ENCODE measurements at places on chromosomes 16 and 17. TPM values are rescaled to one million over a fixed set of nuclear protein-coding genes. Genes with fewer than 3 reads are reported as not detected.

- DNase-seq: no peak
Measured at GRCh38 chr17:82864713-82865248, 25.0 kb upstream of the ZNF750 start.

DNA sequence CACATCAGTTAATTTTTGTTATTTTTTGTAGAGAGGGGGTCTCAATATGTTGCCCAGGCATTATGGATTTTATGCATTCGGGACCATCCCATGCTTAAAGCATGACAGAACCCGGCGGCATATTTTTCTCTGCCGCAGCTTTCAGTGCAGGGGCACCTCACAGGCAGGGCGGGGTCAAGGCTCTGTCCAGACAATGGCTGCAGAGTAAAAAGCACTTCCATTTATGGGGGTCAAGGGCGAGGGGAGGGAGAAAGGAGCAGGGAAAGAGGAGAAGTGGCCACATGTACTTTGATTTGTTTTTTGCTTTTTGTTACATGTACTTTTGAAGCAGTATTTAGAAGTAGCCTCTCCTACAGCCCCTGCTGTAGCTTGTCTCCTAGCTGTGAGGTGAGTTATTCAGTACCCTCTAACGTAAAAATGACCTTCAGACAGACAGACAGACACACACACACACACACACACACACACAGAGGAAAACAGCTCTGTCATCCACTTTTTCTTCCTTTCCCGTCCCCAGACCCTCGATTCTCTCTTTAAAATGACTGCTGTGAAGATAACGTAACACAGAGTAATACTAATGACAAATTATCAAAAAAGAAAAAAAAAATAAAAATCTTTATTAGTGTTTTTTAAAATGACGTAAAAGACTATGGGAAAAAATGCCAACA is 856 bp upstream of the SCPEP1 start:
- no peak for DNase-seq

DNA sequence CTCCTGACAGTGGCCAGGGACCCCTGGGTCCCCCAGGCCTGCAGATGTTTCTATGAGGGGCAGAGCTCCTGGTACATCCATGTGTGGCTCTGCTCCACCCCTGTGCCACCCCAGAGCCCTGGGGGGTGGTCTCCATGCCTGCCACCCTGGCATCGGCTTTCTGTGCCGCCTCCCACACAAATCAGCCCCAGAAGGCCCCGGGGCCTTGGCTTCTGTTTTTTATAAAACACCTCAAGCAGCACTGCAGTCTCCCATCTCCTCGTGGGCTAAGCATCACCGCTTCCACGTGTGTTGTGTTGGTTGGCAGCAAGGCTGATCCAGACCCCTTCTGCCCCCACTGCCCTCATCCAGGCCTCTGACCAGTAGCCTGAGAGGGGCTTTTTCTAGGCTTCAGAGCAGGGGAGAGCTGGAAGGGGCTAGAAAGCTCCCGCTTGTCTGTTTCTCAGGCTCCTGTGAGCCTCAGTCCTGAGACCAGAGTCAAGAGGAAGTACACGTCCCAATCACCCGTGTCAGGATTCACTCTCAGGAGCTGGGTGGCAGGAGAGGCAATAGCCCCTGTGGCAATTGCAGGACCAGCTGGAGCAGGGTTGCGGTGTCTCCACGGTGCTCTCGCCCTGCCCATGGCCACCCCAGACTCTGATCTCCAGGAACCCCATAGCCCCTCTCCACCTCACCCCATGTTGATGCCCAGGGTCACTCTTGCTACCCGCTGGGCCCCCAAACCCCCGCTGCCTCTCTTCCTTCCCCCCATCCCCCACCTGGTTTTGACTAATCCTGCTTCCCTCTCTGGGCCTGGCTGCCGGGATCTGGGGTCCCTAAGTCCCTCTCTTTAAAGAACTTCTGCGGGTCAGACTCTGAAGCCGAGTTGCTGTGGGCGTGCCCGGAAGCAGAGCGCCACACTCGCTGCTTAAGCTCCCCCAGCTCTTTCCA is 25.1 kb downstream of the C1QTNF1 start:
- no peak for DNase-seq

Gene NUDT21
- total RNA-seq: 218 TPM

DNA sequence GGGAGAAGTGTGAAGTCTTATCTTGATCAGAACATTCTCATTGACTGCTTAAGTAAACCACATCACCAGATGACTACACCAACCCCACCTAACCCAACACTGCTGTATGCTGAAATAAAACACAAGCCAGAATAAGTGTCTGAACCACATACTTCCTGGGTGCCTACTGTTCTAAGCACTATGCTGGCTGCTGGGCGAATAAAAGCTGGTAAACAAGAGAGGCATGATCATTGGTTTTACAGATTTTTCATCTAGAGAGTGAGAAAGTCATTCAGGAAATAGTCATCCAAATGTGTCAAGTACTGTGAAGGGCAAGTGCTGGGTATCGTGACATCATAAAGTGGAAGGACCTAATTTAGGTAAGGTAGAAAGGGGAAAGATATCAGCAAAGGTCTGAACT is 199.0 kb upstream of the SOX9 start:
- no peak for DNase-seq

Gene PITPNM3
- total RNA-seq: 4.2 TPM

DNA sequence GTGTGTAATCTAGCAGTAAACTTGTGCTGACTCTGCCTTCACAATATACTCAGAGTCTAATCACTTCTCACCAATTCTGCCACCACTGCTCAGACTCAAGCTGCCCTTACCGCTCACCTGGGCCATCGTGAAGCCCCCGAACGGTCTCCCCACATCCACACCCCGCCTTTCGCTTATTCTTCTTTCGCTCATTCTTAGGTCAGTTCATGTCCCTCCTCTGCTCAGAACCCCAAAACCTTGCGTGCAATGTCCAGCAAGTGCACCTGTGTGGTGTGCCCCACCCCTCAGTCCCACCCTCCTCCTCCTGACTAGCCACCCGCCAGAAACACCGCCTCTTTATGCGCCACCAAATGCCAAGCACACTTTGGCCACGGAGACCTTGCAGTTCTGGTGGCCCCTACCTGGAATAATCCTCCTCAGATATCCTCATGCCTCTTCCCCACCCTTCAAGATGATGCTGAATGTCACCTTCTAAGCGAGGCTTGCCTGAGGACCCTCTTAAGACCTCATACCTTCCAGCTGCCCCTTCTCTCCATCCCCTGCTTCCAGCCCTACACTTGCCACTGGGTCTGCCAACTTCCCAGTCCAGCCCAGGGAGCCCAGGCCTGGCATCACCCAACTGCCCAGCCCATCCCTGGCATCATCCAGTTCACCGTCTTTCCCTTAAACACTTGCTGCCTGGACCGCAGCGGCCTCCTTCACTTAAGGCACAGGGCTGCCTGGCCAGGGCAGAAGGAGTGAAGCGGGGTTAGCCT is 34.3 kb upstream of the RBFOX3 start:
- no peak for DNase-seq
